ENCODE measurements at places on chromosomes 4 and X.

GRCh38 chrX:70664726-70665125 lies 220.1 kb downstream of the DLG3 start:
- no peak for DNase-seq

- DNase-seq, result no peak
Observed at GRCh38 chr4:183330841-183331240, 8.6 kb upstream of the CLDN24 start.

DNA sequence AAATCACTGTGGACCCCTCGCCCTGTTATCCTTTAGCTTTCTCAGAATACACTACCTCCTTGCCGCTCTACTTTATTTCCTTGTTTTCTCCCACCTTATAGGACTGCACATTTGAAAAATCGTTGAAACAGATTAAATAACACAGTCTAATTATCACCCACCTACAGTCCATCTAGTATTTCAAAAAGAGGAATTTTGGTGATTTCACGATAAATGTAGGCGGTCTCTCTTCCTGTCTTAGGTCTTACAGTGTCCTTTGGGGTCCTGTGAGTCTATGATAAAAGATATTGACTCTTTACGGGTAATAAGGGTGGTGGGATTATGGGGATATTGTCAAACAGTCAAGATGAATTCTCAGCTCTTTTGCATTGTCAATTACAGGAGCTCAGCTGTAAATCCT lies 2.4 kb upstream of the TBL1X start:
- no peak for DNase-seq

DNA sequence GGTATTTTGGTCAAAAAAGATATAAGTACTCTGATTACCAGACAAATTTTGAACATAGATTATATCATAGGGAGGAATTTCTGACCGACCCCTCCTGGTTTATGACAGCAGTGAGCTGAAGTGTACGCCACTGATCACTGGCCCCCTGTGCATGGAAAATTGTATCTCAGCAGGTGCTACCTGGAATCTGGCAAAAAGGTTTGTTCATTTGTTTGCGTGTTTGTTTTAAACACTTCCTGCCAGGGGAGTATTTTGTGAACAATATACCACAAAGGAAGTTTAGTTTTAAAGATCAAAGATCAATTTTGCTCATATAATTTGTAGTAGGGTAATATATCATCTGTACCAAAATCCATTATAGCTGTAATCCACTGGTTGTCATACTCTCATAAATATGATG lies 219.7 kb upstream of the TENM3 start:
- DNase-seq, result no peak

DNA sequence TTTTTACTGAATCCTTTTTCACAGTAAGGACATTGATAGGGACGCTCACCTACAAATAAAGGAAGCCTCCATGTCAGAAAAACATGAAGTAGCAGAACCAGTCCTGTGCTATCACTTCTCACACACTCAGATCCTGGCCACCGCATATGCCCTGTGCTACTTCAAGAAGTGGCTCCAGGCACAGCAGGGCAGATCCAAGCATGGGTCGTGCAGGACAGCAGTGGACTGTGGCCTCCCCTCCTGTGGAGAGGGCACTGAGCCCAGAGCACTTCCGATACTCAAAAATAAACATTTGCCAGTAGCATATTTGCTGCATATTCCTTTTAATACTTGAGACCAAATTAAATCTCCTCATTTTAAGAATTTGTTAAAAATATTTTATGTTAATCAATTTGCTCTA lies 167.9 kb downstream of the PRDM5 start:
- no peak for DNase-seq

DNA sequence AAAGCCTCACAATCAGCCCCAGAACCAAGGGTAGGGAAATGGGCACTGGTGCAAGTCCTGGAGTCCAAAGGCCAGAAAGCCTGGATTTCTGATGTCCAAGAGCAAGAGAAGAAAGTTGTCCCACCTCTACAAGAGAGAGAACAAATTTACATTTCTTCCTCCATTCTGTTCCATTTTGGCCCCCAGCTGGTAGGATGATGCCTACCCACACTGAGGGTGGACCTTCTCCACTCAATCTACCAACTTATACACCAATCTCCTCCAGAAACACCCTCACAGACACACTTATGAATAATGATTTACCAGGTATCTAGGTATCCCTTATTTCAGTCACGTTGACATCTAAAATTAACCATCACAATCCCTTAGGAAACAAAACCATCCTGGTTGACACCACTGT lies 367.8 kb upstream of the GRIA3 start:
- DNase-seq, result no peak

DNA sequence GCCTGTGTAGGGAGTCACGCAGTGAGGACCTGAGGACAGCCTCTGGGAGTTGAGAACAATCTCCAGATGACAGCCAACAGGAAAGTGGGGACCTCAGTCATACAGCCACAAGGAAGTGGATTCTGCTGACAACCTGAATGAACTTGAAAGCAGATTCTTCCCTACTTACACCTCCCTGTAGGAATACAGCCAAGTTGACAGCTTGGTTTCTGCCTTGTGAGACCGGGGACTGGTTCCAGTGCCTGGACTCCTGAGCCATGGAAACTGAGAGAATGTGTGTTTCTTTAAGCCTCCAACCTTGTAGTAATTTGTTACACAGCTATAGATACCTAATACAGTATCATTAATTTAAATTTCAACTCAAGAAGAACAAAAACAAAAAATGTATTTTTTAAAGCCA lies 107.5 kb downstream of the CNKSR2 start:
- no peak for DNase-seq

- DNase-seq, result no peak
Observed at GRCh38 chr4:74364256-74364651, 691 bp upstream of the EREG start.

DNA sequence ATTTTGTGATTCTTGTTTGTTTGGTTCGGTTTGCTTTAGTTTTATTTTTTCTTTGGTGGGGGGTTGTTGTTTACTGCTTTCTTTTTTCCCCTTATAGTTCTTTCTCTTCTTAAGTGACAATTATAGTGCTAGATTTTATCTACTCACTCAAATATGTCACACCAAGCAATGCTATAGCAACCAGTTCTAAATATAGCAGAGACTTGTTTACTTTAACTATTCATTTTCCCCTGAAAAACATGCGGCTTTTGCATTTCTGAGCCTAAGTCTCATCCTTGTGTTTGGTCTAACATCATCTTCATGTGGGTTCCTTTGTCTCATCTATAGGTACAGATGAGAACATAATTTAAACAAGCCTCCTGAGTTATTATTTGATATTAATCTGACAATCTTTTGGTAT lies 676.6 kb downstream of the FAT4 start:
- no peak for DNase-seq

DNA sequence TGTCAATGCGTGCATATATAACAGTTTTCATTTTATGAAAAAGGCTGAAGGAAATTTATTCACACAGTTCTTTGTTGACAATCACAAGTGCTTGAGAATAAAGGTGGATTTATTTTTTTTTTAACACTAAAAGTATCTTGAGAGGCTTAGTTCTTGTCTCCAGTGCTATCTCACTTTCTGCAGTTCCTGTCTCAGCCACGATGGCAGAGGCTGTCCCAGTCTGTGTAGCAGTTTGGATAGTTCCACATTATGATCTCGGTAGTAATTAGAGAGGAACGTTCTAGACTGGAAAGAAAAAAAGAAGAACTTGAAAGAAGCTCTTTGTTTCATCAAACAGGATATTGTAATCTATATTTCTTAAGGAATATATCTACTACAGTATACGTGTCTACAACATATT lies 229.0 kb downstream of the UGT8 start:
- no peak for DNase-seq

DNA sequence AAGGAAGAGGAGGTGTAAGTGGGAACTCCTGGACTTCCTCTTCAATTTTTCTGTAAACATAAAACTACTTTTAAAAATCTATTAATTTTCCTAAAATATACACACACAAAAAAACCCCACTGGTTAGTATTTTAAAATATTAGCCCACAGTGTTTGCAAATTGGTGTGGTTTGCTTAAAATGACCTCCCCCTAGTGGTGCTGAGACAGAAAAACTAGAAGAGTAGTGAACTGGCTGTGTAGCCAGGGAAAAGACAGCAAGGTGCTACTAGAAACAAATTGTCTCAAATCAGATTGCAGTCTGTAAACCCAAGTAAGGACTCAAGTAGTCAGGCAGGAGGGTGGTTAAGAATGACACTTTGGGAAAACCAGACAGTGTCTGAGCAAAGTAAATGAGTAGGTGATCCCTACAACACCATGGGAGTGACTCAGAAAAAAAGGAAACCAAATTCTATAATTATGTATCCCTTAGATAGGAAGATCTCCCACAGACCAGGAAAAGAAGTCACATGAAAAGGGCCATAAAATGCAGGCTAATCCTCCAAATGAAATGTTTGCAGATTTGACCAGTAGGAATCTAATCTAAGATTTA lies 26.0 kb downstream of the AMTN start:
- no peak for DNase-seq

- no peak for DNase-seq
Observed at GRCh38 chrX:20265221-20265725, 1.4 kb downstream of the RPS6KA3 start.

DNA sequence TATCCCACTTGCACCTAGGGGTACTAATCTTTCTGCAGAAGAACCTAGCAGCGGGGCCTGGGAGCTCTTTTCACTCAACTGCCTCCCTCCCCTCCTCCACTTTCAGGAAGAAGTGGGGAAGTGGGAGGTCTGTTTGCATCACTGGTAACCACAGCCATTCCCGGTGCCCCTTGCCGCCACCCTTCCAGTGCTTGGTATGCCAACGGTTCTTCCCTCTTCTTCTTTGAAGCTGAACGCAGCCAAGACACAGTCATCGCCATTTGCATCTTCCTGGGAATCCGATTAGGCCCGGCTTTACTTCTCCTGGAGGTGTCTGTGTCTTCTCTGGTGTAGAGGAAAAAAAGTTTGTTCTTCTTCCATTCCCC lies 47.2 kb upstream of the RBPJ start:
- peak; percentile 6 for DNase-seq

Data from putamen (tissue), 1 donor.